ENCODE measurements at places on chromosomes 7 and 10.

DNA sequence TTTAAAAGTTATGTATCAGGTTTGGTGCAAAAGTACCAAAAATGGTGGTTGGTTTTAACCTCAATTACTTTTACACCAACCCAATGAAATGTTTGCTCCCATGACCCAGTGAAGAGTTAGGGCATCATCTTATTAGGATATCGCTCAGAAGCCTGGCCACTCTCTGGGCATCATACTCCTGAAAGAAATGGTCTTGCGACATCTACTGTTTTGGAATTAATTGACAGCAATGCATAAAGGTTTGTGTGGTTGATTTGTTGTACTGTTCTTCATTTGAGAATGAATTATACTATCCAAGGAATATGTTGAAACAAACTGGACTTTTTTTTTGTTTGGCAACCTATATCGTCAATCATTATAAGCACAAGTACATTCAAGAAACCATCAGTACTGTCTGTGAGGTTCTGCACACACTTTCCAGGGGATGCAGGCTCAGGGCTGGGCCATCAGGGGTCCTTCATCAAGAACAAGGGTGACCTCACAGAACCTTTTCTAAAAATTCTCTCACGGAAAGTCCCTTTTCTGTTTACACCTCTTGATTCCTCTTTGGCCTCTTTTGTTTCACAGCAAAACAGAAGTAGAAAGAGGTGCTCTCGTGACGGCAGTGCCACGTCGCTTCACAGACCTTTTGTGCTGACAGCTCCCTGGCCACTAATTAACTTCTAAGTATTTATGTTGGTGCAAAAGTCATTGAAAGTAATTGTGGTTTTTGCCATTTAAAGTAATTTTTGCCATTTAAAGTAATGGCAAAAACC, 117.2 kb upstream of the KLF6 start:
- no peak for DNase-seq

DNA sequence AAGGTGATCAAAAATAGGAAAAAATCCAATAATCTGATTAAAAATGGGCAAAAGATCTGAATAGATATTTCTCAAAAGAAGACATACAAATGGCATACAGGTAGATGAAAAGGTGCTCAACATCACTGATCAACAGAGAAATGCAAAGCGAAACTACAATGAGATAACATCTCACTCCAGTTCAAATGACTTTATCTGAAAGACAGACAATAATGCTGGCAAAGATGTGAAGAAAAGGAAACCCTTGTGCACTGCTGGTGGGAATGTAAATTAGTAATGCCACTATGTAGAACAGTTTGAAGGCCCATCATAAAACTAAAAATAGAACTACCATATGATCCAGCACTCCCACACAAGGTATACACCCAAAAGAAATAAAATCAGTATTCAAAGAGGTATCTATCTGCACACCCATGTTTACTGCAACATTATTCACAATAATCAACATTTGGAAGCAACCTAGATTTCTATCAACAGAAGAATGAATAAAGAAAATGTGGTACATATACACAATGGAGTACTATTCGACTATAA, 85.0 kb downstream of the LRRN3 start:
- DNase-seq: no peak

- no peak for DNase-seq
These were observed 162.8 kb downstream of the ELMO1 start for GRCh38 chr7:37285706-37286453.

GRCh38 chr7:1176891-1177373, 16.9 kb upstream of the ZFAND2A start:
- DNase-seq: peak; percentile 56

DNA sequence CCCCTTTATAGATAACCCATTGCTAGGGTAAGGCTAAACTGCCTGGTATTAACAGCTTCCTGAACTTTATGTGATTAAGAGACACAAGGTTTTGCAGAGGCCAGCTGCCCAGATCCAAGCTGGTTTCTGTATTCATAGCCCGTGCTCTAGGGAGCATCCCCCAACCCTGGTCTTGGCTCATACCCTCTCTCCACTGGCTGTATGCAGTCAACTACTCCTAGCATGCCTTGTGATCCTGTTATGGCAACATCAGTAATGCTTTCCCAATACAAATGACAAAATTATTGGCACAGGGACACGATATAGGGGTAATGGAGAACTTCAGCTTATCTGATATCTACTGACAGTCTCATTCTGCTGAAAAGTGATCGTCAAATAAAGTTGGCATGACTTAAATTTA, 202.8 kb upstream of the MKLN1 start:
- DNase-seq: no peak

DNA sequence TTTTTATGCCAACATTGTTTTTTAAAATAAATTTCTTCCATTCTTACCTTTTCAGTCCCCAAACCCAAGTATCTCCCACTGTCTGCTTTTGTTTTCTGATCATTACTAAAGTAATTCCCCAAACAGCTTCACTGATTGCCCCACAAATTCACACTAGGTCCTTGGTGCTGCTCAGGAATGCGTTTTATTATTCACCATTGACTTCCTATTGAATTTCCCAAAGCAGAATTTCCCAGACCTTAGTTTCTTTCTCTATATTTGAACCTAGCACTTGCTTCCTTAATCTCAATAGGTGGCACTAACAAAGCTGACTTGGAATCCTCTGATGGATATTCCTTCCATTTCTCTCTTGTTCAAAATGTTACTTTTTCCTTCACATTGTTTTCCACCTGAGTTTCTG, 52.2 kb downstream of the FZD1 start:
- DNase-seq: no peak

- DNase-seq: no peak
These were observed 136.0 kb upstream of the FAM20C start for GRCh38 chr7:56291-56913.

GRCh38 chr7:77538281-77539212, 1.5 kb downstream of the PTPN12 start:
- DNase-seq: peak; percentile 91

- DNase-seq: no peak
These were observed 49.0 kb upstream of the PODXL start for GRCh38 chr7:131605280-131605878.

DNA sequence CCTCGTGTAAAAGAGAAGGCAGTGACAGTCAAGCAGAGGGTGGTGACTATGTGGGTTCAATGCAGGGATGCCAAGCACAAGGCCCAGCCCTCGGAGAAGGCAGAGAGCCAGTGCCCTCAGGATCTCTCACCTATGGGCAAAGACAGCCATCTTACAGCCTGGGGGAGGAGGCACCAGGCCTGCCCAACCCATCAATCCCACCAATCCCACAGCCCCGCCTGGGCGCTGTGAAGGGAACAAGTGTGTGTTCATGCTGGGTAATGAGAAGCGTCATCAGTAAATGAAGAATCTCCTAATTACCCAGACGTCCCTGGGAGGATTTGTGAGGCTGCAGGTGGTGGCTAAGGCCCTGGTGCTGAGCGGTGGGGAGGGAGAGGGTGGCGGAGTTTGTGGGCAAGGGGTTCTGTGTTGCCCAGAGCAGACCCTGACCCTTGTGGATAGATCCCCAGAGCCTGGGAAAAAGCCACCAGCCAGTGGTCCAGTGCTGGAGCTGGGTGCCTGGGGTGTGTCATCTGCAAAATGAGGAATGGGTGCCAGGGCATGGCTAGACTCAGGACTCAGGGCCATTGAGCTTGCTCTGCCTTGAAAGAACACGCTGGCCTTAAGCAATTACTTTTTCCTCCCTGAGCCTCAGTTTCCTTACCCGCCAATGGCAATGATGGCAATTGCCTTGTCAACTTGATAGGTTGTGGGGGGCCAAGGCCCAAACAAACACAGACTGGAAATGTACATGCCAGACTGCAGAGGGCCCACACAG, 128.1 kb upstream of the UNC5B start:
- peak; percentile 15 for DNase-seq

DNA sequence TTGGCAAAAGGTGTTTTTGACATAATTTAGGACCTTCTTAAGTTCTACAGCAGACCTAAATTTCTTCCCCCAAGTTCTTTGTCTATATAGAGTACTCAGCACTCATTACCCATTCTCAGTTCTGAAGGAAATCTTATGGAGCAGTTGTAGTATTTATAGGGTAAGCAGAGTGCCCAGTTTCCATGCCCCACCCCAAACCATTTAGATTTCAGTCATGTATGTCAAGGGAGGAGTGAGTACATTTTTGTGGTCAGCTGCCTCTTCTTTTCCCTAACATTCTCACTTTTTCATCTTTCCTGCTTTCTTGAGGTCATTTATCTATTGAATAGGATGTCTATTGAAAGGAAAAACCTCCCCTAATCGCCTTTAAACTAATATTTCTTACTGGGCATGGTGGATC, 83.3 kb downstream of the KAT6B start:
- DNase-seq: no peak

DNA sequence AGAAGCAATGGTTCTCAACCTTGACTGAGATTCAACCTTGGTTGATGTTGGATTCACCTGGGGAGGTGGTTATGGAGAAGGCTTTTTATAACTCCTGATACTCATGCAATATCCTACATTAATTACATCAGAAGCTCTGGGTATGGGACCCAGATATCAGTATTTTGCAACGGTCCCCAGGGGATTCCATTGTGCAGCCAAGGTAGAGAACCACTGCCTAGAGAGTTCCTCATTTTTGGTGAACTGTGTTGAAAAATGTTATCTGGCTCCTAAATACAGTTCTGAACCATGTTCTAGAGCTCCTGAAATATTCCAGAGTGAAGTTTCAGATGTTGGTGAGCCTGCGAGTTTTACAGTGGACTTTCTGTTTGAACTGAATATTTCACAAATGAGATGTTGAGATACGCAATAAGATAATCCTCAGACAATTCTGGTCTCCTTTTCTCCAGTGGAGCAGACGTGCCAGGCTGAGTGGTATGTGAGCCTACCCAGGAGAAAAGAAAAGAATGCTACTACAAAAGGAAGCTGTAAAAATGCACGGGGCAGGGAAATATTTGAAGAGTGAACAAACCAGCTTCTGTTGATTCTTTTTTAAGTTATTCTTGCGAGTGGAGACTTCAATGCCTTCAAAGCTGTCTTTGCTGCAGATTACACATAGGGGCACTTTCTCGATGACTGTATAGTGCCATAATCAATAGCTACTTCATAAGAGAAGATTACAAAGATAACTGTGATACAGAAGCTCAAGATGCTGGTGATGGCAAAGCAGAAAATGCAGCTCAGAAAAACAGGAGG, 13.6 kb upstream of the C10orf120 start:
- no peak for DNase-seq

GRCh38 chr7:154631162-154631561, 371.8 kb downstream of the PAXIP1 start:
- DNase-seq: no peak

DNA sequence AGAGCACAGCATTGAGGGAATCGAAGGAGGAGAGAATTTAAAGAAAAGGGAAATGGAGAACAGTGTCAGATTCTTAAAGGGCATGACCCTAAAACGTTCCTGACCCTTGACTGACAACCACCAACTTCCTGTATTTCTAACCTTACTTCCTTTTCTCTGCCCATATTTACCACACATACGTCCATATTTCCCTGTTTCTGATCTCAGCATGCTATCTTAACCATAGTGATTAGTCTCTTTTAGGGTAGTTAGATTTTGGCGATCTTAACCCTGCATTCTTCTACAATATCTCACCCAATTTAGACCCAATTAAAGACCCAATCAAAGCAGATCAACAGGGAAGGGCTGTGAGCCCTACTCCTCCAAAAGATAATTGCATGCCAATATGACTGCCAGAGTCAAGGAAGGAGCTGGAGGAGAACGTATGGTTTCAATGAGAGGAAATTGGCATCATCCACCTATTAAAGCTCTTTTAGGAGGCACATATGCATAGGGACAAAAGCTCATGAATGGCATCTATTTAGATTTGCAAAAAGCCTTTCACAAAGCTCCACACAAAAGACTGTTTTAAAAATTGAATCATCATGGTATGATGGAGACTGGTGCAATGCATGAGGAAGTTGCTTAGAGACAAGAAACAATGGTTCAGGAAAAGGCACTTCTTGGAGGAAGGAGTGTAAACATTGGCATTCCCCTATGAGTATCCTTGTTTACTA, 49.0 kb upstream of the ARHGAP12 start:
- no peak for DNase-seq

DNA sequence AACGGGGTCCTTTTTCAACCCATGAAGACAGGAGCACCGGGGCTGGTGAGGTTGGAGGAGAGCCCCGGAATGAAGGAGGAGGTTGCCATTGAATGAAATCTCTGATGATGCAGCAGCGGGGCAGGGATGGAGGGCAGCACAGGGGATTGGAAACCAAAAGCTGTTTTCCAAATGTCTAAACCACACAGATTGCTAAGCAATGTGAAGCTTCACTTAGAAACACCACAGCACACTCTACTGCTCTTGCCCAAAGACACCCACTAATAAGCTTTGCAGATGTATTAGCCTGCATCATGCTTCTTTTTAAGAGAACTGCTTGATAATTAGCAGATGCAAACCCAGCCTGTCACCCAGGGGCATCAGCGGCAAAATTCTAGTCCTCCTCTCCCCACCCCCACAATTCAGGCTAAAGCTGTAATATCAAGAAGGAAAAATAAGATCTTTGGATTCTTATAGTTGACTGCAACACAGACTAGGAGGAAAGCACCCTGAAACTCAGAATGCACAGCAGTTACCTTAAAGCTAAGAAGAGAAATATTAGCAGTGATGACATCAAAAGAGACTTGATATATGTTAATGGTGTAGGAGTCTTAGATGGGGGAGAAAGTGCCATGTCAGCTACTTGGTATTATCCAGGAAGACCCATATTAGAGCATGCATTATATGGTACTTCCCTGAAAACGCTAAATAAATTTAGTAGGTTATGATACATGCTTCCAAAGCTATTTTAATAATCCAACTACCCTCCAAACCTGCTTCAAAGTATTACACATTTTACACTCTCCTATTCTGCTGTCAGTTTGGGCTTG, 666.7 kb downstream of the KCNMA1 start:
- peak; percentile 56 for DNase-seq

DNA sequence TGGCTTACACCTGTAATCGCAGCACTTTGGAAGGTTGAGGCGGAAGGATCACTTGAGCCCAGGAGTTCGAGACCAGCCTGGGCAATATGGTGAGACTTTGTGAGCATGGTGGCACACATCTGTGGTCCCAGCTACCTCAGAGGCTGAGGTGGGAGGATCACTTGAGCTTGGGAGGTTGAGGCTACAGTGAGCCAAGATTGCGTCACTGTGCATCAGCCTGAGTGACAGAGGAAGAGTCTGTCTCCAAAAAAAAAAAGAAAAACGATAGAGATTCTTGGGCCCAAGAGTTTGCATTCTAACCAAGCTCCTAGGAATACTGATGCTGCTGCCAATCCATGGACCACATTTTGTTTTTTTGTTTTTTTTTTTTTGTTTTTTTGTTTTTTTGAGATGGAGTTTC, 12.1 kb downstream of the MYOZ1 start:
- no peak for DNase-seq

- DNase-seq: no peak
These were observed 2.7 kb downstream of the KRIT1 start for GRCh38 chr7:92242972-92243371.

GRCh38 chr7:154598864-154599263, 404.1 kb downstream of the PAXIP1 start:
- no peak for DNase-seq

- peak; percentile 53 for DNase-seq
These were observed 74.4 kb upstream of the EFCAB10 start for GRCh38 chr7:105655500-105656380.

DNA sequence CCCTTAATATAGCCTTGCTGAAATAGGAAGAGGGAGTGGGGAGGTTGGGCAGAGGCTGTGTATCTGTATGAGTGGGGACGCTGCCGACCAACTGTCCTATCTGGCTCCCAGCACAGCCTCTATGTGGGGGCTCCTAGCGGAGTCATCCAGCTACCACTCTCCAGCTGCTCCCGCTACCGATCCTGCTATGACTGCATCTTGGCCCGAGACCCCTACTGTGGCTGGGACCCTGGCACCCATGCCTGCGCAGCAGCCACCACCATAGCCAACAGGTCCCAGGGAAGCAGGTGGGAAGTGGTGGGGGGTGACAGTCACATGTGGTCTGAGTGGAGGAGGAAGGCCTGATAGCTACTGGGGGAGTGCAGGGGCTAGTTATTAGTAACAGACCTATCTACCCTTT, 6.6 kb downstream of the MRPL43 start:
- no peak for DNase-seq

Data from right hindlimb (tissue), 1 donor.